ENCODE measurements at places on chromosomes 12 and 14.

- no peak for DNase-seq
These were observed 46.4 kb downstream of the ZFYVE21 start for GRCh38 chr14:103762036-103762435.

DNA sequence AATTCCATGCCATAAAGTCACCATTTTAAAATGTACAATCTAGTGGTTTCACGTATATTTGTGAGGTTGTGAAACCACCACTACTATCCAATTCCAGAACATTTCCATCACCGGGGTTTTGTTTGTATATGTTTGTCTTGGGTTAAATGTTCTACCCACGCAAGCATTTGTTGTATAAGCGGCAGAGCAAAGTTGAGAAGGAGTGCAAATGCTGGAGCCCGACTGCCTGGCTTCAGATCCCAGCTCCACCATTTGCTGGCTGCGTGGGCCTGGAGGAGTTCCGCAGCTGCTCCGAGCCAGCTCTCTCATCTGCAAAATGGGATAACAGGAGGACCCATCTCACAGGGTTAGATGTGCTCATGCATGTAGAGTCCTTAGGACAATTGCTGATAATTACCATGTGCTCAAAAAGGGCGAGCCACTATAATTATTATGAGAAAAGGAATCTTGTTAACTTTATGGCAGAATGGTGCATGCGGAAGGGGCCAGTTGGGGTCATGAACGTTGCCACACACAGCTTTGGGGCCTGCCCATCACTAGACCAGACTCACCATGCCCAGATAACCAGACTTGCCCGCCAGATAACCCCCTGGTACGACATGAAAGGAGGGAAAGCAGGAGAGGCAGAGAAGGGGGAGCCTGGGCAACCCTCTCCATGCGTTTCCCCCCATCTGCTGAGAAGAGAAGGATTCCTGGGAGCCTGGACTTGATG, 6.4 kb downstream of the ACTN1 start:
- no peak for DNase-seq

DNA sequence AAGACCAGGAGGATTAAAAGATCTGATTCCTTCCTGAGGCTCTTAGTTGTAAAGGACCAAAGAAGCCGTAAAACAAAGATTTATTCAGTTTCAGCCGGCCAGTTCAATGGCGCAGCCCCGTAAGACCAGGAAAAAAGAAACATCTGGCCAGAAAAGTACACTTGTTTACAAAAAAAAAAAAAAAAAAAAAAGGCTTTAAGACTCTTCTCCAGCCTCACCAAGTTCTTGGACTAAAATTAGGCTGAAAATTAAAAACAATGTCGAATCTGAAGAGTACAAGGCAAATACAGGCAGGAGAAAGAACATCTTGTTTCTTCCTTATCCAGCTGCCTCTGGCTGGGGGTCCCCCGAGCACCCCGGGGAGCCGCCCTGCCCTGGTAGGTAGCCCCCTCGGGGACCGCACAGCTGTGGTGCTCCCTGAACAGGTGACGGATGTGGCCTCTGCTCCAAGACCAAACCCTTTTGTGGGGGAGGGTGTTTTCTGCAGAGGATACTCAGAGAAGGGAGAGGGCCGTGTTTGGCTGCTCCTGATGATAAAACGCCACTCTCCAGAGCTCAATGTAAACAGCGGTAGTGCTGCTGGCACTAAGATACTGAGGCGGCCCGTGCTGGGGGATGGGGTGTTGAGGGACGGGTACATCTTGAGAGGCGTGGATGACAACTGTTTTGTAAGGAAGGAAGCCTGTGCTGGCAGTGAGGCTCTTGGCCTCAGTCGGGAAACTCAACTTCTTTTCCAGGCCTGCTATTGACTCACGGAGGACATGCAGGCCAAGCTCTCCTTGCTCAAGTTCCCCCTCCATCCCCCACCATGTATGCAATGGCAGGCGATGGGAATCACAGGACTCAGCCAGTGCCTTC, 201.0 kb upstream of the DIO3 start:
- DNase-seq, result no peak

DNA sequence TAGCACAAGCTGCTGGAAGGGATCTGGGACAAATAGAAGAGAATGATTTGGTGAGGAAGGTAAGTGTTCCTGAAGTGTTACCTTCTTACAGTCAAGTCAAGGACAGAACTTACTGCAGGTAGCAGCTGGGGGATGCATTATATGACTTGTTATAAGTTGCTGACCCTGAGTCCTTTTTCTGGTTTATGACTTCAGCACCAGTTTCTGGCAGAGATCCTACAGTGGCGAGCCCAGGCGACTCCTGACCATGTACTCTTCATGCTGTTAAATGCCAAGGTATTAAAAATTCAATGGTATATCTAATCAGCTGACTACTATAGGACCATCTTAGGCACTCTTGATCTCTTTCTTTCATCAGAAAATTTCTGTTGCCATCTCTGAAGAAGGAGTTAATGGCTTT, 45.1 kb upstream of the ATF1 start:
- DNase-seq, result no peak

- DNase-seq, result no peak
These were observed 15.9 kb downstream of the FAM181A start for GRCh38 chr14:93943052-93943451.

DNA sequence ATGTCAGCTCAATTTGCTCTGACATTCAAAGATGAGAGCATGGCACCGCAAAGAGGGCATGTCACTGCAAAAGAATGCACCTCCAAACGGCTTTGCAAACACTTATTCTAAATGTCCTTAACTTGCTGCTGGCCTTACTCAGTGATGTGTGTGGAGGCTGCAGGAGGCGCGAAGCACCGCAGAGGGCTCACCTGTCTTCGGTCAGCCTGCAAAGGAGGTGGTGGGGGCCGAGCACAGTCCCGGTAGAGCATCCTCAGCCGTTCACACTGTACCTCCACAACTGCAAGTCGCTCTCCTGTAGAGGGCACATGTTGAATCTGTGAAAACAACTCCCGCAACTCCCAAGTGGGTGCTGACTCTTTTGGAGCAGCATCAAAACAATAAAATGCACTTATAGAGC, 93.8 kb downstream of the TRAFD1 start:
- no peak for DNase-seq

DNA sequence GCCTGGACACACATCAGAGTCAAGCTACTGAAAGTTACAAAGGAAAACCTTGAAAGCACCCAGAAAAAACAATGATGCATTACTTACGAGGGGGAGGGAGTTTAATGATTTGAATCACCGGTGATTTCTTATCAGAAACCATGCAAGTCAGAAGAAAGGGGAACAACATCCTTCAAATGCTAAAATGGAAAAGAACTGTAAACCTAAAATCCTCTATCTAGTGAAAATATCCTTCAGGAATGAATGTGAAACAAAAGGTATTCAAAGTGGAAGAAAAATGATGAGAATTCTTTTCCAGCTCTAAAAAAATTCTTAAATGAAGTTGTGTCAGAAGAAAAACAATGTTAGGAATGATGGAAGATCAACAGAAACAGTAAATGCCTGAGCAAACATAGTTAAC, 16.8 kb downstream of the SCAF11 start:
- no peak for DNase-seq

DNA sequence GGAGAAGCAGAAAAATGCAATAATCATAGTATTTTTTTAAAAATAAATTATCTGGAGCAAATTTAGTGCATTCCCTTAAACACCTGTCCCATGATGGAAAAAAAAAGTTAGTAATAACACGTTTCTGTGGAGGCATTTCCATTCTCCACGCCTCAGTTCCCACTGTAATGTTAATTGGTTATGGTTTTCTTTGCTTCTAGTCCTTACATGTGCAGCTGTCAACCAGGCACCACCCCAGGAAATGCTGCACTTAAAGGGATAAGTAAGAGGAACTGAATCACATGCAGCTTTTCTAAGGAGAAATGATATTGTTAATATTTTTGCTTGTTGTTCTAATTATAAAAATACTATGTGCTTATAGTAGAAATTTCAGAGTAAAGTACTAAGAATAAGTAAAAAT, 240.3 kb downstream of the ZFP36L1 start:
- DNase-seq, result no peak

- no peak for DNase-seq
These were observed 39.3 kb downstream of the CCDC177 start for GRCh38 chr14:69535230-69535848.

- no peak for DNase-seq
These were observed 13.2 kb upstream of the SLC41A2 start for GRCh38 chr12:104971306-104971705.

GRCh38 chr12:43988838-43989560, 153.1 kb downstream of the TMEM117 start:
- DNase-seq, result no peak

- no peak for DNase-seq
These were observed 90.4 kb downstream of the BORCS5 start for GRCh38 chr12:12447236-12447635.

DNA sequence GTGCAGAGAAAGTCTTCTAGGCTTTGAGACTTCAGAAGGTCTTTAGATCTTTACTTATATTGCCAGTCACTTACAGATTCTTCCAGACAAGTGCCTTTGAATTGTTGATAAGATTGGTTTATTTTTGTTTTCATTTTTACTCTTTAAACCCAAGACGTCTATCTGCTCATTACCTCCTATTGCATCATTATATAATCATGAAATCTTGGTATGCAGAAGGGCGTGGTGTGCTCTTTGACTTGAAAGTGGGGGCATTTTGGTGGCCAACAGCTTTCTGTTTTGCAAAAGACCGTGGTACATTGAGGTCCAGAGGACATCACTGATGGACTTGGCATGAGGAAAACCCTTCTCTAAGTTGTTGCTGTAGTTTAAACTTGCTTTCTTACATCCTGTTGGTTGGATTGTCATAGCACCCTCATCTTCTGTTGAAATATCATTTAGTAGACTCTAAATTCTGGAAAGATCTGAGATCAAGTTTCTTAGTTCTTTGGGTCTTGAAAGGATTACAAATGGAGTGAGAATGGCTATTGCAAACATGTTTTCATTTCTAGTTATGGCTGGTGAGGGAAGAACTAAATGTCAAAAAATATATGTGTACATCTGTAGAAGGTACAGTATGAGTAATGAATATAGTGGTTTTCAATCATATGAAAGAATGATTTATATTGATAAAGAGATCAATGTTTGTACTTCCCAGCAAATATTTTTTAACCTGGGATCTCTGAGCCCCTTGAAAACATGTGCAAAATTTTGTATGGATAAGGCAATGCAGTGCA, 441.8 kb downstream of the NRXN3 start:
- no peak for DNase-seq

- no peak for DNase-seq
These were observed 33.3 kb upstream of the PPM1A start for GRCh38 chr14:60215520-60216420.

GRCh38 chr12:123497065-123497464, 36.5 kb downstream of the RILPL1 start:
- DNase-seq, result no peak

DNA sequence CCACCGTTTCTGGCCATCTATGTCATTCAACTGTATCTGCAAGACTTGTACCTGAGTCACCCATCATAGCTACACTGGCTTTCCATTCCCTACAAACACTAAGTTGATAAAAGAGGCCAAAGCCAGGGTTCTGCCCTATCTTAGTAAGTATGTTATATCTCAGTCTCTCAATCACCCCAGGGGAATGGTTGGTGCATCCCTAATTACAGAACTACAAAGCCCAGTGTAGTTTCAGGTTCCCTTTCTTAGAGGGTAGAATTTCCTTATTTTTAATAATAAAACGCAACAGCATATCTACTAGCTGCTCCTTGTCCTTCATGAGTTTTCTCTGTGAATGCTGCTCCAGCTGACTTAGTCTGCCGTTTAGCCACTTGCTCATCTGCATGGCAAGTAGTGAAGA, 57.6 kb downstream of the ST8SIA1 start:
- no peak for DNase-seq

DNA sequence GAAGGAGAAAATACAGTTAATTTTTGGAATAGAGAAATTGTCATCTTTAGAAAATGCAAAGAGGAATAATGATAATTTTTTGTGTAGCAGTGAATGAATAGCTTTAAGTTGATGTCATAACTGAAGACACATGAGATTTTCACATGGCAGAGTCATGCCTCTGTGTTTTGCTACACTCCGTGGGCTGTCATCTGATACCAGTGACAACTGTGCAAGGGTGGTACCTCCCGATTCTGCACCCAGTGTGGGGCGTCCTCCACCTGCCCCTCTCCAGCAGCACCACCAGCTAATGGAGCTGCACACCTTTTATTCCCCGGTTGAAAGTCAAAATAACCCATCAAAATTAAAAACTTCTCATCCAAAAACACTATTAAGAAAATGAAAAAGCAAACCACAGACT, 47.2 kb downstream of the ANKRD9 start:
- no peak for DNase-seq

DNA sequence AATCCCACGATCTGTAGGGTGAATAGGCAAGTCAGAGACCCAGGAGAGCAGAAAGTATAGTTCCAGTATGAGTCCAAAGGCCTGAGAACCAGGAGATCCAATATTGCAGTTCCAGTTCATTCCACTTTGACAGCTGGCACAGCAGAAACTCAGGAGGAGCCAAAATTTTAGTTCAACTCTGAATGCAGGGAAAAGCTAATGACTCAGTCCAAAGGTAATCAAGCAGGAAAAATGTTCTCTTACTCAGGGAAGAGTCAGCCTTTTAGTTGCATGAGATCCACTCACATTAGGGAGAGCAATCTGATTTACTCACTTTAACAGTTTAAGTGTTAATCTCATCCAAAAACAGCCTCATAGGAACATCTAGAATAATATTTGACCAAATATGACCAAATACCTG, 130.2 kb upstream of the LRFN5 start:
- no peak for DNase-seq

GRCh38 chr14:76309572-76310162, 66.3 kb upstream of the ESRRB start:
- DNase-seq, result no peak

DNA sequence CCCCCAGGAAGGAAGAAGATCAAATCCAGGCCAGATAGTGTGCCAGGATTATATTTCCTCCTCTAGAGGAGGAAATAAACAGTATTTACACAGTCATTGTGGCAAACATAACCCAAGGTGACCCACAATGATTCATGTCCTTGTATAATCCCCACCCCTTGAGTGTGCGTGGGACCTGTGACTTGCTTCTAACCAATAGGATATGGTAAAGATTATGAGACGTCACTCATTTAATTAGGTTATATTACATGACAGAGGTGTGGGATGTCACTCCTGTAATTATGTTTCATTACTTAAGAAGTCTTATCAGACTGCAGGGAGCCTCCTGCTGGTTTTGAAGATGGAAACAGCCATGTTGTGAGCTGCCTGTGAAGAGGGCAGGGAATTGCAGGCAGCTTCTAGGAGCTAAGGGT, 12.2 kb upstream of the CATSPERB start:
- DNase-seq, result peak; percentile 5

- DNase-seq, result peak; percentile 18
These were observed 21.2 kb upstream of the DLGAP5 start for GRCh38 chr14:55212634-55213033.

- DNase-seq, result no peak
These were observed 85.8 kb downstream of the LLPH start for GRCh38 chr12:66044731-66045130.

DNA sequence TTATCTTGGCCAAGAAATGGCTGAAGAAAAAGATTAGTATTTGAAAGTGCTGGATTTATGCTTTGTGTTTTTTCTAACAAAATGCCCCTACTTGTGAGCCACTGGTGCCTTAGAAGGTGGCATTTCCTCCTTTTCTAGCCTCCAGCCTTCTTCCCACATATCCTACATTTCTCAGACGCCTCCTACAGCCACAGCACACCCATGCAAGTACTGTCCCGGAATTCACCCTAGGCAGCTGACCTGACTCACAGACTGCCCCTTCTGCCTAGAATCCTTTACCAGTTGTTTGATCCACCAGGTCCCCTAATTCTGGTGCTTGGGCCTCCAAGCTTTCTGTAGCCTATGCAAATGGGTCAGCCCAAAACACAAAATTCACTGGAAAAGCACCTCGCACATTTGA, 166.0 kb downstream of the FOXN3 start:
- DNase-seq, result no peak
